Spleen (tissue), 13 donors: ENCODE measurements at places on chromosomes 12 and 14. TPM values are rescaled to one million over a fixed set of nuclear protein-coding genes. Genes with fewer than 3 reads are reported as not detected.

Gene GALC
- 7.2 TPM for polyA plus RNA-seq

Gene JPH4
- polyA plus RNA-seq: 0.93 TPM

Gene KRT81
- polyA plus RNA-seq: 0.37 TPM

Gene TEX22
- 0.33 TPM for polyA plus RNA-seq

Gene SLC17A8
- polyA plus RNA-seq: not detected

Gene LUM
- 12.9 TPM for polyA plus RNA-seq

Gene NFATC4
- polyA plus RNA-seq: 51.1 TPM

Gene PLD4
- polyA plus RNA-seq: 31.3 TPM

DNA sequence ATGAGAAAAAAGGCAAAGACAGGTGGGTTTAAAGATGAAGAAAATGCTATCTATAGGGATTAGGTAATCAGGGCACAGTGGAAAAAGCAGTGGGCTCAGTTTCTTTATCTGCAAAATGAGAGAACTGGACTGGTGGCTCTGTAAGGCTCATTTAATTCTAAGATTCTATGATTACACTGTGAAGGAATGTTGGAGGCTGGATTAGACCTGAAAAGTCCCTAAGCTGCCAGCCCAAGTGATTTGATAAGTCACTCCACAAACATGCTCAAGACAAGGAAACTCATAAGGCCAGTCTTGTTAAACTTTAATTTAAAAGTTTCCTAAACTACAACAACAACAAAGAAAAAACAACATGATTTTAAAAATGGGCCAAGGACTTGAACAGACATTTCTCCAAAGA, 75.1 kb downstream of the DCAF5 start:
- H3K27ac ChIP-seq: peak overlapping the region; percentile 49
- no peaks in the 10 kb centered on the region for H3K27me3 ChIP-seq
- H3K4me3 ChIP-seq: no peak overlapping the region
- peaks cover 76% of the 10 kb centered on the region for H3K36me3 ChIP-seq
- no peak for DNase-seq

DNA sequence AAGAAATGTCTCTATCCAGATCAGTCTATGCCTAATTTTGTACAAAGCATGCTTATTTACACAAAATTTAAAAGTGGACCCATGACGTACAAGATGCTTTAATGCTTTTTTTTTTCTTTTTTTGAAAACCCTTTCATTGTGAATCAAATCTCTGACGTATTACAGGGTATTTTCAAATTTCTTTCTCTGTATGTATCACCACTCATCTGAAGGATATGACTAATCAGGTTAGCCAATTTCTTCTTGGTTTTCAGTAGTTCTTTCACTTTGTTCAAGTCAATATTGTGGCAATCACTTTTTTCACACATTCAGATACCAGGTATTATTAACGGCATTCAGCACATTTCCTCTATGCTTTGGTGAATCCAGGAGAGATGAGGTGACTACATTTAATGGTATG, 685.3 kb downstream of the TRHDE start:
- H3K27me3 ChIP-seq: no peaks in the 10 kb centered on the region
- no peaks in the 10 kb centered on the region for H3K36me3 ChIP-seq
- no peak overlapping the region for H3K27ac ChIP-seq
- H3K4me3 ChIP-seq: no peak overlapping the region

DNA sequence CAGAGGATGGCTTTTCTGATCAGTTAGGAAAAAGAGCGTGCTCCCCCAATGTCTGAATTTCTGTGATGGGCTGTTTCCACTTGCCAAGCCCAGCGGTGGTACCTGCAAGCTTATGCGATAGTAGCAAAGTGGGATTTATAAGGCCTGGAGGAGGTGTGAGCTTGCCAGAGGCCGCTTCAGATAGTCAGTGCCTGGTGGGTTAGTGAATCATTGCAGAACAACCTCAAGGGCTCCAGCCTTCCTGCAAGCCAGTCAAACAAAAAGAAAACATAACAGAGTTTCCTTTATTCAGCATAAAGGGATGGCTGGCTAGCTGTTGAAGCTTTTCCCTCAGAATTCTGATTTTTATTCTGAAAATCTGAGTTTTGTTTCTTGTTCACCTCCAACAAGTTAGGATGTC, 7.6 kb upstream of the BMP4 start:
- H3K27me3 ChIP-seq: peaks cover 9% of the 10 kb centered on the region
- no peak overlapping the region for H3K27ac ChIP-seq
- H3K36me3 ChIP-seq: no peaks in the 10 kb centered on the region
- H3K4me3 ChIP-seq: no peak overlapping the region

- no peak overlapping the region for H3K27ac ChIP-seq
- H3K27me3 ChIP-seq: no peaks in the 10 kb centered on the region
- H3K4me3 ChIP-seq: no peak overlapping the region
- no peaks in the 10 kb centered on the region for H3K4me1 ChIP-seq
Observed at GRCh38 chr12:47927346-47927745, 22.6 kb upstream of the VDR start.

DNA sequence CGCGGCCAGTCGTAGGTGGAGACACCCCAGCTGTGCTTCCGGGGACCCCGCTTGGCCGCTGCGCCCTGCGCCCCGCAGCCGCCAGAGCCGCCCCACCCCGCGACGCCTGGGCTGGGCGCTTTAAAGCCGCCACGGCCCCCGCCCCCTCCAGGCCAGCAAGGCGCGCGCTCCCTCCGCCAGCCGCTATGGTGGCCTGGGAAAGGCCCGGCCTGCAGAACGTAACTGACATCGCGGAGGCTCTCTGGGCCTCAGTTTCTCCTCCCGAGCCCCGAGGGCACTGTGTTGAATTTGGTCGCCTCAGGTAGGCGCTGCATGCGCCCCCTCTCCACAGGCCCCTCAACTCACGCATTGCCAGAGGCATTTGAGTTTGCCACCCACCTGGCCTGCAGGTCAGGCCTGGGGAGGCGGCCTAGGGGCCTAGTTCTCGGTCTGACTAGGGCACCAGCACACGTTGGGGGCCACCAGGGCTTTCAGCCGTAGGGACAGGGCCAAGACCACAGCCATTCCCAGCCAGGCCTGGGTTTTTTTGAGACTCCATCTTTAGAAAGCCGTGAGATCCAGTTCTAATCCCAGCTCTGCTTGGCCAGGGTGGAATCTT, at the start of gene NGB:
Gene NGB, minus strand, starts transcription at position 94 of the 598 bp plus-strand sequence. CDS start 269 bp downstream, outside the sequence.
- no peak within 1 kb of the TSS for H3K27ac ChIP-seq
- DNase-seq: peak; percentile 21
- peak within 1 kb of the TSS; percentile 28 for H3K4me3 ChIP-seq
- H3K4me1 ChIP-seq: peaks cover 13% of the 10 kb centered on the region

DNA sequence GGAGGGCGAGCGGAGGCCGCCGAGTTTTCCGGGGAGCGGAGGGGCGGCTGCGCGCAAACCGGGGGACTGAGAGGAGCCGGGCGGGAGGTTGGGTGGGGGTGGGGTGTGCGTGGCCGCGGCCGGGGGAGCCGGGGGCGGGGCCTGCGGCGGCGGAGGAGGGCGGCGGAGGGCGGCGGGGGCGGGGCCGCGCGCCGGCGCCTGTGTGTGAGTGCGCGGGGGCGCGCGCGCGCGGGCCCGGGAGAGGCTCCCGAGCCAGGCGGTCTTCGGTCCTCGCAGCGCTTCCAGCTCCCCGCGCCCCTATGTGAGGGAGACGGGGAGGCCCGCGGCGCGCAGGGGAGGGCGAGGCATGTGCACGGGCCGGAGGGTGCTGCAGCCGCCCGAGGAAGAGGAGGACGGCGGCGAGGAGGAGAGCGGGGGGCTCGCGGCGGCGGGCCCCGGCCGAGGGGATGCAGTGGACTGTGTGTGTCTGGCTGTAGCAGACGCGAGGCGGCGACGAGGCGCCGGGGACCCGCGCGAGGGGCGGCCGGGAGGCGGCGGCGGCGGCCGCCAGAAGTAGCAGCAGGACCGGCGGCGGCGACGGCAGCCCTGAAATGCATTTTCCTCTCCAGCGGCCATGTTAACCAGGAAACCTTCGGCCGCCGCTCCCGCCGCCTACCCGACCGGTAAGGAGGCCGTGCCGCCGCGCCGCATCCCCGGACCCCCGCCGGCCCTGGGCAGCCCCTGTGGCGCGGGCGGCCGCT, at the start of gene DYRK2:
Gene DYRK2, plus strand, starts transcription at position 225 of the 740 bp plus-strand sequence. Its CDS starts 389 bp downstream, at position 614.
- H3K4me3 ChIP-seq: peak within 1 kb of the TSS; percentile 90
- H3K4me1 ChIP-seq: peaks cover 49% of the 10 kb centered on the region
- H3K27me3 ChIP-seq: no peaks in the 10 kb centered on the region
- DNase-seq: peak; percentile 94

- H3K27me3 ChIP-seq: no peaks in the 10 kb centered on the region
- no peak overlapping the region for H3K27ac ChIP-seq
- peaks cover 35% of the 10 kb centered on the region for H3K36me3 ChIP-seq
- DNase-seq: no peak
Observed at GRCh38 chr12:49529414-49529813, 9.4 kb upstream of the KCNH3 start.

DNA sequence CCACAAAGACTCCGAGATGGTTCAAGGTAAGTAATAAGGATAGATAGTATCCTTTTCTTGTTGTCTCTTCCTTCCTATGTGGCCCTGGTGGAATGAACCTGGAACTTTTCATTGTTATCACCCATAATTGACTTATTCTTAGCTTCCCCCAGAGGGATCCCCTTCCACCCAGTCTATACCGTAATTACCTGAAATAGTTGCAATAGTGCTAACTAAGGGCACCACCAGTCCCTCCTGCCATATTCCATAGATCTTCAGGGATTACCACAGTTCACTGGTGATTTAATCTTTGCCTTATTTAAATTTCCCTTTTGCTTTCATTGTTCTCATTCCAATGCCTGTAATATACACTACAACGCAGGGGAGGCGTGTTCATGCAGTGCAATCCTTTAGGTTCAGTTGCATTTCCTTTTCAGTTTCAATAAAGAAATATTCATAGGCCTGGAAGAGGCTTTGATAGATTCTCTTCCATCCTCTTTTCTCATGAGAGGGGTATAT, 13.8 kb upstream of the OR9K2 start:
- no peak overlapping the region for H3K27ac ChIP-seq
- no peaks in the 10 kb centered on the region for H3K36me3 ChIP-seq
- H3K27me3 ChIP-seq: no peaks in the 10 kb centered on the region
- DNase-seq: no peak
- H3K4me3 ChIP-seq: no peak overlapping the region

DNA sequence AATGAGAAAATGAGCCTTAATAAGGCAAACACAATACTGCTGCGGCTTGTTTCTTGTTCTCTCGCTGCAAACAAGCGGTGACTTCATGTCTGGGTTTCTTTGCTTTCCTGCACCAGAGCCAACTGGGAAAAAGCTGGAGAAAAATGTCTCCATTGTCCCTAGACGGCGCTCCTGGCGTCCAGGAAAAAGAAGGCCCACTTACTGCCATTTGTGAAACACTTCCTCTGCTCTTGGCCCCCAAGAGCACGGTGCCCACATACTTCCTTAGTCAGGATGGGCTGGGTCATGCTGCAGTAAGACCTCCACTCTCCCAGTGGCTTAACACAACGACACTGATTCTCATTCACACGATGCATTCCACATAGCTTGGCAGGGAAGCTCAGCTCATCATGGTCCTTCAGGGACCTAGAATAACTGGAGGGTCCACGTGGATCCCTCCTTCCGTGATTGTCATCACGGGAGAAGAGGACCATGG, 86.0 kb upstream of the BCL11B start:
- H3K27me3 ChIP-seq: no peaks in the 10 kb centered on the region
- DNase-seq: no peak
- H3K4me3 ChIP-seq: no peak overlapping the region

- peak; percentile 50 for DNase-seq
- H3K27me3 ChIP-seq: peaks cover 4% of the 10 kb centered on the region
- no peak overlapping the region for H3K27ac ChIP-seq
- peaks cover 20% of the 10 kb centered on the region for H3K4me1 ChIP-seq
Observed at GRCh38 chr14:74509587-74510222, 16.1 kb downstream of the ISCA2 start.

DNA sequence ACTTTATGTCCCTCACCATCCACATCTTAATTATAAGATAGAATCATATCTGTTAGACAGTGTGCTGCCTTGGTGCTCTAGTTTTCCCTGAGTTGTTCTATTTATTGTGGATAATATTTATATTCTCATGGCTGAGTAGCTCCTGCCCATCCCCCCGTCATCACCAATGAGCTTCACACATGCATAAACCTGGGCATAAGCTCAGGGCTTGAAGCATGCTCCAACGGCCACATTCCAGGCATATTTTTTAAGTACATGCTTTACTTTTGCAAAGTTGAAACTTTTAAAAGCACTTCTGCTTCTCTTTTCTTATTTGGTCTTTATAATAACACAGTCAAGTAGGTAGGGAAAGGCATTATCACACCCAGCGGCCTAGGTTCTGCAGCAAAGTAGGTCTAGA, 3.4 kb upstream of the FBXO34 start:
- no peaks in the 10 kb centered on the region for H3K36me3 ChIP-seq
- no peak overlapping the region for H3K27ac ChIP-seq
- peaks cover 6% of the 10 kb centered on the region for H3K4me1 ChIP-seq
- no peak for DNase-seq
- no peaks in the 10 kb centered on the region for H3K27me3 ChIP-seq

DNA sequence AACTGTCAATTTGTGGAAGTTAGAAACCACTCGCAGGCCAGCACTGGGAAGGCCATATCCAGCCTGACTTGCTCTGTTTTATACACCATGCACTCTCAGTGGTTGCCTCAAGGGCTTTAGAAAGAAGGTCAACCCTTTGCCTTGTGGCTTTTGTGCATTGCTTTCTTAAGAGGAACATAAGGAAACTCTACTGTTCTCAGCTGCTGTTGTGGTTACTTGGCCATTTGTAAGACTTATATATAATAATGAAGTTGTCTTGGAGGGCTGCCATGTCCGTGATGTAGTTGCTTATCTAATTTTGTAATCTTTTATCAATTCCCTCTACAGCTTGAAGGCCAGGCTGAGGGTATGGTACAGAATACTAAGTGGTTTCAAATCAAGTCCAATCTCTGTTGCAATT, 637.8 kb downstream of the DIO2 start:
- H3K27me3 ChIP-seq: no peaks in the 10 kb centered on the region
- H3K27ac ChIP-seq: no peak overlapping the region
- DNase-seq: no peak

DNA sequence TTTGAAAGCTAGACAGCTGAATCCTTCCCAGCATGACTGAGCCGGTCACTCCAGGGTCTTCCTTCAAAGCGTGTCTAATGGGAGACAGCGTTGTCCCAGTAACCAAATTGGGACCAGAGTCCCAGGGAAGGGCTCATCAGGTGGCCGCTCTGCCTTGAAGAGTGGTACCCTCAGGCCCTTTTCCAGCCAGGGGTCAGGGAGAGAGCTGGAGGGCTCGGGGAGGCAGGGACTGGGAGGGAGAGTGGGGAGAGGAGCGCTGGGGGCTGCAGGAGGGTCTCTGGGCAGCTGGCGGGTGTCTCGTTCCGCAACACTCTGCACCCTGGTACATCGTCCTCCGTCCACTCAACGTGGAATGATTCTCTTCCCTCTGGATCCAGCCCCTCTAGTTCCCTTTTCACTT, 1.6 kb upstream of the RTL1 start:
- peaks cover 4% of the 10 kb centered on the region for H3K4me1 ChIP-seq
- H3K27me3 ChIP-seq: peaks cover 46% of the 10 kb centered on the region
- H3K27ac ChIP-seq: no peak overlapping the region
- DNase-seq: no peak
- no peak overlapping the region for H3K4me3 ChIP-seq
